DMS53 (cell line): ENCODE measurements at places on chromosomes 1 and 21.

DNA sequence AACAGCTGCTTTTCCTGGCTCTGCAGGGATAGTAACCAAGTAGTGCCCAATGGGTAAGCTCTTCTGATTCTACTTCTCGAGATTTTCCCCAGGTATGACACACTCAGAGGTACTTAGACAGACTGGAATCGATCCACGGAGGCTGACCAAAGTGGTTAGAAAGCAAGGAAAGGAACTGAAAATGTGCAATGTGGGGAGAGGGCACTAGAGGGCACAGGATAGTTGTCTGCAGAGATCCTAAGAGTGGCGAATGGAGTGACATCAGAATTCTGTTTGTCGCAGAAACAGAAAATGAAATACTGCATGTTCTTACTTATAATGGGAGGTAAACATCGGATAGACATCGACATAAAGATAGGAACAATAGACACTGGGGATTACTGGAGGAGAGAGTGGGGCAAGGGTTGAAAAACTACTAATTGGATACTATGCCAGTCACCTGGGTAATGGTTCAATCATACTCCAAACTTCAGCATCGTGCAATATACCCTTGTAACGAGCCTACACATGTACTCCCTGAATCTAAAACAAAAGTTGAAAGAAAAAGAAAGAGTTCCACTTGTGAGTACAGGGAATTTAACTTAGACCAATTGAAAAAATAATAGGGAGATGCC lies 23.3 kb downstream of the CYP2J2 start:
- peak; percentile 76 for DNase-seq

DNA sequence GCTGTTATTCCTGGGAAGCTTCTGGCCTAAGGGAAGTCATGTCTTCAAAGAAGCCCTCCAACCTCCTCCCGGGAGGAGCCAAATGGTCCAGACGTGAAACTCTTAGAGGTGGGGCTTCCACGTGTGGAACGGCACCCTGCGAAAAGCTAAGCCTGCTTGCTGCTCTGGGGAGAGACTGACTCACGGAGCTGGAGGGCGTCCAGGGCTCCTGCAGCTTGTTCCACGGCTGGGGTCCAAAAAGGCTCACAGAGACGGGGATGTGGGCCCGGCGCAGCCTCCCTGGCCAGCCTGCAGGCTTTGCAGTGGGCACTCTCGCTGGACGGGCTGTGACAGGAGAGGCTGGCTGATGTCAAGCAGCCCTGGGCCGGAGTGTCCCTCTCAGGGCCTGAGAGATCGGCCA lies 105.1 kb downstream of the COLGALT2 start:
- no peak for DNase-seq

- no peak for DNase-seq
Measured at GRCh38 chr1:232147215-232147614, 482.7 kb downstream of the SIPA1L2 start.

DNA sequence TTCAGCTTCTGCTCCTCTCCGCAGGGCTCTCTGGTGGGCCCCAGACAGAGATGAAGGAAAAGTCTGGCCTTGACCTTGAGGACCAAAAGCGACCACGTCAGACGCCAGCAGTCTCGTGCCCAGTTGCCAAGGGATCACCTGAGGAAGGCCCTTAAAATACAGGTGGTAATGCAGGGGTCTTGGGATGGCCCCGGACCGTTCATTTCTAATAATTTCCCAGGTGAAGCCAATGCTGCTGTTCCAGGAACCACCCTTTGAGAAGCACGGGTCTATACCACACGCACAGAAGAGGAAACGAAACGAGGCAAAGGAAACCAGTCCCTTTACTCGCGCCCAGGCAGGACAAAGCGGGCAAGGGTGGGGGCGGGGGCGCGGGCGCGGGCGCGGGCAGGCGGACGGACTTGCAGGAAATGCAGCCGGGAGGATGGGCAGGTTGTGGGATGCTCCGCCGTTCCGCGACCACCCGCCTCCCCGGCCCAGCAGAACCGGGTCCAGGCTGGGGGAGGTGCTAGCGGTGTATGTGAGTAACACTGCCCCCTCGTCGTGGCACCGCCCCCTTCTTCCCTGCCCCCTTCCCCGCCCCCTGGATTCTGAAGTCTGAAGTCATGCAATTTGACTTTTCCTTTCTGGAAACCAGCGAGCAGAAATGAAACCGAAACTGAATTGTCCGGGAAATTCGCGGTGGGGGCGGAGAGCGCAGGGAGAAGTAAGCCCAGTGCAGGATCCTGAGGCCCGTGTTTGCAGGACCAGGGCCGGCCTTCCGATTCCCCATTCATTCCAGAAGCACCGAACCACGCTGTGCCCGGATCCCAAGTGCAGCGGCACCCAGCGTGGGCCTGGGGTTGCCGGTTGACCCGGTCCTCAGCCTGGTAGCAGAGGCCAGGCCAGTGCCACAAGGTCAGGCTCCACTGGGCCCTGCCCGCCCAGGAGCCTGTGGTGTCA lies 5.8 kb upstream of the MX1 start:
- peak; percentile 83 for DNase-seq

DNA sequence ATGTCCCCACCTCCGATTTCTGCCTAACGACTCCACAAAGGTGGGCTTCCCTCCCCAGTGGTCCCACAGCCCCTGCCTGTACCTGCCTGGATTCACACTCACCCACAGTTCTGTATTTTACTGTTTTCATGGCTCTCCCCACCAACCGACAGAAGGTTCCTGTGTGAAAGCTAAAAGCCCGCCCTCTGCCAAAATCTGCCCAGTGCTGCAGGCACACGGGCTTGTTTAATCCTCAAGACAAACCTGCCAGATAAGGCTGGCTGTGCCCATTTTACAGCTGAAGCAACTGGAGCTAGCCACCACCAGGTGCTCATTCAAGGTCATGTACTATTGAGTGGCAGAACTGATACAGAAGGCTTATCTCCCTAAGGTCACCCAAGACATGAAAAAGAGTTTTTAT lies 114.5 kb downstream of the HIVEP3 start:
- no peak for DNase-seq

GRCh38 chr21:40049931-40050290 lies 182.7 kb downstream of the PCP4 start:
- peak; percentile 53 for DNase-seq

DNA sequence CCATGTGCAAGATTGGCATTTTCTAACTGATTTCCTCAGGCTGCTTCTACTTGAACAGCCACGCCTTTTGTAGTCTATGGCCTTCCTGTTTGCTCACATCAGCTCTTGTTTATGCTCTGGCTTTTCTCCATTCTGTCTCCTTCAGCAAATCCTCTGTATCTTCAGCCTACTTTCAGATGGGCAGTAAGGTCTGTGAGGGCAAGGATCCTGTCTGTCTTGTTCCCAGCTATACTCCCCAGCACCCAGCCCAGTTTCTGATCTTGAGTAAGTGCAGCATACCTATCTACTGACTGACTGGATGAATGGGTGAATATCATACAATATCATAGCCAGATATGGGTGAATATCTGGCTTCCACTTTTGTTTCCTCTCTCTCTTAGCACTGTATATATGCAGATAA lies 438.1 kb downstream of the LMO4 start:
- peak; percentile 15 for DNase-seq

DNA sequence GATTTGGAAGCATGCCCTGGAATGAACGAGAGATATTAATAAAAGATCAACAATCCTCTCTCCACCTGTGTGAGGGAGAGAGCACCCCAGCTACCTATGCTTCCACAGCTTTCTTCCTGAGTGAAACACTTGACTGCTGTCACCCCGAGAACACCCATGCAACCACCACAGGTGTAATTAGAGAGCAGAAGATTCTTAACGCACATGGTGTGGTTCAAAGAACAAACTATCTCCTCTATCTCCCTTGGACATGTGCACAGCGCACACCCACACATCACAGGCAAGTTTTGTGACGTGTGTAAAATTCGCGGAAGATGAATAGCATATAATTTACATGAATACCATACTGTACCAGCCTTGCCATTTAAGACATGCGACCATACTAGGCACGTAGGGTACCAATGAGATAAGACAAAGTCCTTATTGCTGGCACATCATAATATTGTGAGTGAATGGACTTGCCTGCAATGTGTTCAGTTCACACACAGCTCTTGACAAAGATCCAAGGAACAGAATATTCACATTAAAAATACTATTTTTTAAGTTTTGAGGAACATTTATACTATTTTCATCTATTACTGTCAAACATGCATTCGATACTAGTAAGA lies 11.6 kb downstream of the ERRFI1 start:
- no peak for DNase-seq

GRCh38 chr21:45838634-45839033 lies 142.9 kb upstream of the COL6A1 start:
- no peak for DNase-seq

GRCh38 chr1:105686874-105687690 lies 1369.4 kb upstream of the PRMT6 start:
- no peak for DNase-seq

DNA sequence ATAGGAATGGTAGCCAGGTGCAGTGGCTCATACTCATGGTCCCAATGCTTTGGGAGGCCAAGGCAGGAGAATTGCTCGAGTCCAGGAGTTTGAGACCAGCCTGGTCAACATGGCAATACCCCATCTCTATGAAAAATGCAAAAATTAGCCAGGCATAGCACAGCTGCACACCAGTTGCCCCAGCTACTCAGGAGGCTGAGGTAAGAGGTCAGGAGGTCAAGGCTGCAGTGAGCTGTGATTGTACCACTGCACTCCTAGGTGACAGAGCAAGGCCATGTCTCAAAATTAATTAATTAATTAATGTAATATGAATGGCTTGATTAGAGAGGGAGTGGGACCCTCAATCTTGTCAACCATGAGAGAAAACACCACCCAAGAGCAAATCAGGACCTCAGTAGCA lies 198.7 kb upstream of the DUSP10 start:
- DNase-seq: no peak

DNA sequence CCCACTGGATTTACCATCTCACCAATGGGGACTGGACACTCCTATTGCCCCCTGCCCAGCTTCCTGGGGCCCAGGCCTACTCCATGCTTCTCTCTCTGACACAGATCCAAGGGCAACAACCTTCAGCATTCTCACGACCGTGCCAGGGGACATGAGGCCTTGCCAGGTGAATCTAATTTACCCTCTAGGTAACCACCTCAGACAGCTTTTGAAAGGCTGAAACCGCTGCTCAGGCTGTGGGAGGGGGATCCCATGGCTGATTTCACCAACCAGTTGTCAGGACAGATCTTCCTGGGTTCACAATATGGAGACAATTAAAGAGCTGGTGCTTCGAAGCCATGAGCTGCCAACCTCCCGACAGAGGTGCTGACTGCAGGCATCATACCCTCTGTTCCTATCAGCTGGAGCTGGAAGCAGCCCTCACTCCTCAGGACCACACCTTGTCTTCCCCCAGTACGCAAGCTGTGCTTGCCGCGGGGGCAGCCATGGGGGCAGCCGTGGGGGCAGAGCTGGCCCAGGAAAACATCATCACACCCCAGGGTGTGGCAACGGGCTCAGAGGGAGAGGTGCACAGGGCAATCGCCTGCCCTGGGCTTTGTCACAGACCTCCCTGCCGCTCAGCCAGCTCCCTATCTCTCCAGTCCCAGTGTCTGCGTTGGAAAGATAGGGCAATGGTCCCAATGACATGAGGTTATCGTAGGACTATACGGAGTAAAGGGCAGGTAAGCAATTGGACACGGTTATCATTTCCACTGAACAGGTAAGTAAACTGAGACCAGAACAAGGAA lies 120.2 kb downstream of the DMRTB1 start:
- DNase-seq: no peak

DNA sequence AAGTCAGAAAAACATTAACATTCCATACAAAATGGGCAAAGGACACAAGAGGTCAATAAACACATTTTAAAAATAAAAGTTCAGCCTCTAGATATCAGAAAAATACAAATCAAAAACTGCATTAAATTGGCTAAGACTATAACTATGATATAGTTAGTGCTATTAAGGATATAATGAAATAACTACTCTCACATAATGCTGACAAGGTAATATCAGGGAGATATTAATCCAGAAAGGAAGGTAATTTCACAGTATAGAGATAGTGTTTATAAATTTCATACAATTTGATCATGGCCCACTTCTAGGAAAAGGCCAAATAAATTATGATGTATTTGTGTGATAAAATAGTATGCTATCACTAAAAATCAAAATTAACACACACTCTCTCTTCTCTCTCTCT lies 61.8 kb downstream of the LBR start:
- no peak for DNase-seq

GRCh38 chr1:204261266-204261665 lies 47.5 kb upstream of the GOLT1A start:
- DNase-seq: no peak

- DNase-seq: no peak
Measured at GRCh38 chr1:179509384-179509783, 66.4 kb downstream of the NPHS2 start.

- no peak for DNase-seq
Measured at GRCh38 chr1:30277415-30277814, 446.0 kb downstream of the MATN1 start.

DNA sequence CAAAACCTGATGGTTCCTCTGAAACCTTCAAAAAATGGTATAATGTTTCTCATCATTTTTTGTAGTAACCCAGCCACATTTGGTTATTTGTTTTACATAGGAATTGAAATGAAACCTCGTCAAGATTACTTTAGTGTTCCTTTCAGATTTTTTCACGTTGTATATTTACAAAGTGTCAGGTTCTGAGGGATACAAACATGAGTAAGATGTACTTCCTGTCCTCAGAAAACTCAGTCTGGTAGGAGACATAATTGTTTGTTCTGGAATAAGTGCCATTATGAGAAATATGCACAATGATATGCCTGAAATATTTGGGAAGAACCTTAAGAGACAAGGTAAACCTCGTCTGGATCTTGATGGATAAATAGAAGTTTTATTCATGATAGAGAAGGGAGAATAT lies 145.5 kb downstream of the USP25 start:
- peak; percentile 64 for DNase-seq

DNA sequence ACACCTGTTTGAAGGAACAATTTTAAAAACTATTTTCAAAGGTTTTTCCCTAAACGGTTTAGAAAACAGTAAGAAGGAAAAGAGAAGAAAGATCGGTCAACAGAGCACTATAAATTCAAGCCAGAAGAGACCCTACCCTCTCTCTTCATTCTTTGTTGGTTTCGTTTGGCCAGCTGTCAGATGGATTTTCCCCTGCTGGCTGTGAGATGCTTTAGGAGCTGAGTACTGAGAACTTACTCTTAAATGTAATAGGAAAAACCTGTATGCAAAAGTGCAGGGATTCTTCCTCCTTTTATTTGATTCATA lies 1.3 kb upstream of the TXNIP start:
- peak; percentile 53 for DNase-seq
